ENCODE measurements at places on chromosomes 6 and 20.

- no peak for DNase-seq
Observed at GRCh38 chr6:19759117-19759880, 77.9 kb upstream of the ID4 start.

- peak; percentile 81 for DNase-seq
Observed at GRCh38 chr20:38764567-38765318, 16.5 kb downstream of the ACTR5 start.

DNA sequence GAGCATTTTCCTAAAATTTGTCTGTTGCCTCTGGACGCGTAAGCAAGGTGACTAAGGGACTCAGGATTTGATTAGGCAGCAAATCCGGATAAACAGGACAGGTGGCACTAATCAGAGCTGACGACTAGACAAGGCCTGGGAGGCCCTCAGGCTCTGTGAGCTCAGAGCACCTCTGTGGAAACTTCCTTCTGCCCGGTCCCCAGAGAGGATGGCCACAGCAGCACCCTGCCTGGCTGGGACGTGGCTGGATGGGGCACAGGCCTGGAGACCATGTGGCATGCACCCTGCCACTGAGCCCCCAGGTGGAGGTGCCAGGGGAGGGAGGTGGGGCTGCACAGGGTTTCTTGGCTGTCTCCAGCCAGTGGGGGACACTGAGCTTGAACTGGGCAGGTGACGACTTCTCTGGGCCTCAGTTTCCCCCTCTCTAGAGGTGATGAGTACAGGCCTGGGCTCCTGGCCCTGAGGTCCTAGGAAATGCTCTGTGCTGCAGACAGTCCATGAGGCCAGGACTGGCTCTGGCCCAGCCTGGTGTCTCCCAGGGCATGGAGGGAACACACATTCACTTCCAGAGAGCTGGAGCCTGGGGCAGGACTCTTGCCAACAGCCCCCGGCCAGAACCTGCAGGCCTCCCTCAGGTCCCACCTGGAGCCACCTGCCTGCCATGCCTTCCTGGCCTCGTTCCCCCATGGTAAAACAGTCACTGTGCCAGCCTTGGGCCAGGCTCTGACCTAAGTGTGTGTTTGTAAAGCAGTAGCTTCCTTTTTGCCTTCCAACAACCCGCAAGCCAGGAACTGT lies 39.6 kb upstream of the STX16 start:
- no peak for DNase-seq

GRCh38 chr6:31438222-31438621 lies 34.8 kb downstream of the MICA start:
- DNase-seq, result no peak

Data from dermis microvascular lymphatic vessel endothelial cell (primary cell).